ENCODE measurements at places on chromosomes 12 and 14.

DNA sequence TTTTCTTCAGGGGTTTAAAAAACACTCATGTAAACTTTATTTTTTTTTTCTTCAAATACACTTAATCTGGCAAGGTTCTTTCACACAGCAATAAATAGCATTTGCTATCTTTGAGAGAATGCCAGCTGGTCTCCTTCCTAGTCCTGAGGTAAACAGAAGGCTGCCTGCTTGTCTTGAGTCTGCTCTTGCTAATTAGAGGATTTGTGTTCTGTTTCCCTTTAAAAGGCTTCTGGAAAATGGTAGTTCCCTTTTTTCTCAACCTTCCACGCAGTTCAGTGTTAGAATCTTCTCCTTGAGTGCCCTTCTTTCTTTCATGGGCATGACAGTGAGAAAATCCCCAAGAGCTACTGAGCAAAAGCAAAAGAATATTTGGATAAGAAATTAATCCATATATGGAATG lies 92.3 kb upstream of the DCN start:
- peak; percentile 49 for ATAC-seq

DNA sequence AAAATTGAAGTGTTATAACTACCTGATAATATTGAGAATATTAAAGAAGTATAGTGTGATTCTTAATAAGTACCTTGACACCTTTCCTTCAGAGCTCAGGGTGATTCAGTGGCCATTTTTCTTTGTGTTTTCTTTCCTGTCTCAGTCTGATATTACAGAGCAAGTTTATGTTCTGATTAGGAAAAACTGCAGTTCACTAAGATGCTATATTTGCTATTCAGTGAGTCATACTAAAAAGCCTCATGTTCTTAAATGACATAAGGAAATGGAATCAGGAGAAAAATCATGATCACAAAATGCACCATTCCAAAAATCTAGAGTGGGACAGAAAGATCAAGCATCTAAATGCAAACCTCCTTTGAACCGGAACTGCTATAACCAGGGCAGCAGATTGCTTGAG lies 390.6 kb upstream of the ATP2B1 start:
- ATAC-seq, result peak; percentile 53

GRCh38 chr12:102388469-102388868 lies 91.9 kb downstream of the IGF1 start:
- no peak for ATAC-seq

DNA sequence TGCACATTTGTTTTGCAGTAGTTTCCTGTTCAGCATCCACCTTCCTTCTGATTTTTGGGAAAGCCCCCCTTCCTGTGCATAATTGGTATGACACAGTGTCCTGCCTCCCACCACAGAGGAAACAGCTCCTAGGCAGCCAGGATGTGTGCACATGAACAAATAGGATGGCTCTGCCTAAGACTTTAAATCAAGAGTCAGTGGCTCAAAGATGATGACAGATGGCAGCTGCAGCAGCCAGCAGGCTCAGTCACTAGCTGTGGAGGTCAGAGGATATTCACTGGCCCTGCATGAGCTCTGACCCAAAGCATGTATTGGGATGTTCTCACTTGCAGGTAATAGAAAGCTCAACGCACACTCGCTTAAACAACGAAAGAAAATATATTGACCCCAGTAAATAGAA lies 90.3 kb downstream of the KCNK10 start:
- ATAC-seq, result no peak

DNA sequence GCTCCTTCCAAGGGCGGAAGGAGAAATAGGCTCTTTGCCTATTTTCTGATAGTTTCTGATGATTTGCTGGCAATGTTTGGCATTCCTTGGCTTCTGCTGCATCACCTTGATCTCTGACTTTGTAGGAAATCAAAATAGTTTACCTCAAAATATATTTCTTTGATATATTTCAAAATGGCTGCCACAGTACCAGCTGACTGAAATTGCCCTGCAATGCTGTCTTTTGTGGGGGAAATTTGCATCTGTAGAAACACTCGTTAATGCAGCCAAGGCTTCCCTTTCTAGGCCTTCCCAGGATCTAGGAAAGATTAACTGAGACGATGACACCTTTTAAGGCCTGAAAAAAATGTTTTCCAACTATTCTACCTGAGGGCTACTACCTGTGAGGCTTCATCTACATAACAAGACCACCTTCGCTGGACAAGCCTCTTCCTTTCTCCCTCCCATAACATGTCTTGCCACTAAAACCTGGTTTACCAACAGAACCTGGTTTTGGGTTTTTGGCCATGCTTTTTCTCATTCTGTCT lies 212.8 kb upstream of the SSTR1 start:
- ATAC-seq, result no peak

- peak; percentile 87 for ATAC-seq
These were observed at the start of gene AEBP2 for GRCh38 chr12:19439059-19440018. TSS of gene AEBP2 (plus strand) at chr12:19439492. CDS start at chr12:19439700, 208 bp downstream.

DNA sequence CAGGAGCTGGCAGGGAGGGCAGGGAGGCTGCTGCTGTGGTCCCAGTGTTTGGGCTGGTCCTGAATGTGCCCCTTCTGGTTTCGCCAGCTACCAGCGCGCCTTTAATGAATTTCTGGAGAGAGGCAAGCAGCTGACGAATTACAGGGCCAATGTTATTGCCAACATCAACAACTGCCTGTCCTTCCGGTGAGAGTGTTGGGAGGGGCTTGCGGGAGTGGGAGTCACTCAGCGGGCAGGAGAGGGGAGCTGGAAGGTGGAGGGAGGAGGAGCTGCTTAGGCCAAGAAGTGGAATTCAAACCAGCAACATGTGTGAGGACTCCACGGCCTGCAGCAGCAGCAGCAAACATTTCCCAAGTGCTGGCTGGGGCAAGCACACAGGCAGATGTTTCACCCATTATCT lies 7.7 kb downstream of the TNFAIP2 start:
- ATAC-seq, result peak; percentile 90

DNA sequence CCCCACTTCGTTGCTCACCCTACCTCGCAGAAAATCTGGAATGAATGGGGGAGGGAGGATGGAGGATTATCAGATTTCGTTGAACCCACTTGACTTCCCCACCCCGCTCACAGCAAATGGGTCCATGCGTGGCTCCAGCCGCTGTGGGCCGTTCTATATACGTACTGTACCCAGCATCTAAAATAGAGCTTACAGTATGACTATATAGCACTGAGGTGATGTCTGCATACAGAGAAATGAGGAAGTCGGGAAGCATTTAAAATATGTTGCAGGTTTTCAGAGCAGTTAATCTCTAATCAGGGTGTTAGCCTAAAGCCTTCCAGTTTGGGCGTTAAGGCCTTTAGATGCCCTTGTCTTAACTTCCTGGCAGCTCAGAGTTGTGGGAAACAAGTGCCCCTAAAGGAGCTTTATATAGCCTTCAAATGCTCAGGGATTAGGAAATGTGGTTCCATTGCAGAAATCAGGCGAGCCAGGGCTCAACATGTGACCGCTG lies 1.4 kb downstream of the BICDL1 start:
- no peak for ATAC-seq

DNA sequence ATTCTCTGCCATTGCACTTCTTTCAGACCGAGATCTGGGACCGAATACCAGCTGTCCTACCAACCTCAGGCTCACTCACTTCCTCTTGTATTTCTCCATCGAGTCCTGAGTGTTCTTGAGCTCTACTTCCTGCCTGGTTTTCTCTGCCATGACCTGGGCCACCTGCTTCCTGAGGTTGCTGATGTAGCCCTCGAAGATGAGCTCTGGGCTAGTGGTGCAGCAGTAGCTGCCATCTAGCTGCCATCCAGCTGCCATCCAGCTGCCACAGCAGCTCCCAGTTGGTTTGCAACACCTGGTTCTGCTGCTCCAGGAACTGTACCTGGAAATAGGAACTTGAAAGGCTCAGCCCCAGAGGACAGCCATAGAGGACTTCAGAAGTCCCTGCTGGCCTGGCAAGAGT lies 15.0 kb upstream of the KRT73 start:
- no peak for ATAC-seq

DNA sequence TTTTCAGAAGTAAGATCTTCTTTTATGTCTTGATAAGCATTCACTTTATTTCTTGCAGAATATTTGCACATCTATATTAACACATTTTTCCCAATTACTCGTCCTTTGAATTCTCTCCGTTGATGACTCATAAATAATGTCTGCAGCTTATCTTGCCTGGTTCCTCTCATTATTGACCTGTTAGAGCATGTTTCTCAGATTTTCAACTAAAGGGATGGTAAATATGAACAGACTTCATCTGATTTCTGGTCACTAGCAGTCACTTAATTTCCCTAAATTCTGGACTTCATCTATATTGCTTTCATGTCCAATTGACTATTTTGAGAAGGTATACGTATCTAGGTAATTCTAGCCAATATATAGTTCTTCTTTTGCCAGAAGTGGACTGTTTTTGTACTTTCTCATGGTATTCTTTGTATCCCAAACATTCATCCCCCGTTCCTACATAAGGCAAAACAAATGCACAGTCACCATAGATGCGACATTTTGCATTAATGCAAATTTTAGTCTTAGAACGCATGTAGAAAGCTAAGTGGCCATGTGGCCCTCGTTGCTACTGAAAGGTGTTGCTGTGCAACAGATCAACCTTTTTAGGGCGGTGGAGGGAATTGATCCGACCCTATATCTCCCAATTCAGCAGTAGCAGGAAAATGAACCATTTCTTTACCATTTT lies 6.2 kb downstream of the PIK3C2G start:
- ATAC-seq, result no peak

- ATAC-seq, result no peak
These were observed 60.7 kb upstream of the TBX3 start for GRCh38 chr12:114744691-114745090.

DNA sequence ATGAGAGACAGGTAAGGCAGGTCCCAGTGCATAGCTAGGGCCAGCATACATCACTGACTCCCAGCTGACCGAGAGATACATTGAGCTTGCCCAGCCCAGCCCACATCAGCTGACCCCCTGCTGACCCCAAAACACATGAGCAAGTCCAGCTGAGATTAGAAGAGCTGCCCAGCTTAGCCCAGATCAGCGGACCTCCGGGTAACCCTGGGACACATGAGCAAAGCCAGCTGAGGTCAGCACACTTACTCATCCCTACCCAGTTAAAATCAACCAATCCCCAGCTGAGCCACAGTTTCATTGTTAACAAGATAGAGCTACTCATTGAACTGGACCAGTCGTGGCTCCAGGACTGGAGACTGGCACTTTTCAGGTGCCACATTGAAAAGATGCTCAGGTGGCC lies 21.8 kb upstream of the FBXO34 start:
- ATAC-seq, result peak; percentile 41

- peak; percentile 30 for ATAC-seq
These were observed 22.9 kb downstream of the DYRK2 start for GRCh38 chr12:67671419-67671818.

- ATAC-seq, result no peak
These were observed 246.2 kb downstream of the C12orf42 start for GRCh38 chr12:103249607-103250006.

- no peak for ATAC-seq
These were observed 17.6 kb upstream of the FAM222A start for GRCh38 chr12:109695961-109696461.

- ATAC-seq, result no peak
These were observed 987.7 kb downstream of the GALC start for GRCh38 chr14:87005280-87005679.

DNA sequence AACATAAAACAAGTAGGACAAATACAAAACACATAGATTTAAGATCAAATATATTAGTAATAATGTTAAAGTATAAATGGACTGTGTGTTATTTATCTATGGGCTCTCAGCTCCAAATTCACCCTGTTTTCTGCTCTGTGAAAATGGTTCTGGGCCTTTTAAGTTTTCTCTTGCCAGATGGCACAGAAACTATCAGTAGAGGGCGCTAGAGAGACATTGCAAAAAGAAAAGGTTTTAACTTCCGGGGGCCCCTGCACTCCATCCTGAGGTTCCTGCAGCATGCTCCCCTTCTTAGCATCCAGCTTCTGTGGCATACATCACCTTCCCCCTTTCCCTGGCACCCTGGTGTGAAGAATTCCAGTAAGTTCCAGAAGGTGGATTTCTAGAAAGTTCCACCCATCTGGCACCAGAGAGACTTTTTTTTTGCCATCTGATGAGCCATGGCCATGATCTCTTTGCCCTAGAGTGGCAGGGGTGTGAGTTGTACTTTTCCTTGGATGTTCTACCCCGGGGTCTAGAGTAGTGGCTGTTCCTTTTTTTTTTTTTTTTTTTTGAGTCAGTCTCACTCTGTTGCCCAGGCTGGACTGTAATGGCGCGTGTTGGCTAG lies 29.3 kb downstream of the ZCRB1 start:
- ATAC-seq, result no peak

Data from SK-N-SH treated with all-trans-retinoic acid at 6 μM for 48 hours (cell line).